Right ventricle myocardium inferior (tissue), 1 donor: ENCODE measurements at places on chromosomes 2 and 18. TPM values are rescaled to one million over a fixed set of nuclear protein-coding genes. Genes with fewer than 3 reads are reported as not detected.
A peak's percentile ranks its signal among the peaks of the same experiment; 100 is the strongest.

- no peak for DNase-seq
Observed at GRCh38 chr18:53785811-53786210, 438.7 kb downstream of the MBD2 start.

GCFC2 gene
- 10.5 TPM for total RNA-seq

ASB18 gene
- total RNA-seq, result 4.6 TPM

DNA sequence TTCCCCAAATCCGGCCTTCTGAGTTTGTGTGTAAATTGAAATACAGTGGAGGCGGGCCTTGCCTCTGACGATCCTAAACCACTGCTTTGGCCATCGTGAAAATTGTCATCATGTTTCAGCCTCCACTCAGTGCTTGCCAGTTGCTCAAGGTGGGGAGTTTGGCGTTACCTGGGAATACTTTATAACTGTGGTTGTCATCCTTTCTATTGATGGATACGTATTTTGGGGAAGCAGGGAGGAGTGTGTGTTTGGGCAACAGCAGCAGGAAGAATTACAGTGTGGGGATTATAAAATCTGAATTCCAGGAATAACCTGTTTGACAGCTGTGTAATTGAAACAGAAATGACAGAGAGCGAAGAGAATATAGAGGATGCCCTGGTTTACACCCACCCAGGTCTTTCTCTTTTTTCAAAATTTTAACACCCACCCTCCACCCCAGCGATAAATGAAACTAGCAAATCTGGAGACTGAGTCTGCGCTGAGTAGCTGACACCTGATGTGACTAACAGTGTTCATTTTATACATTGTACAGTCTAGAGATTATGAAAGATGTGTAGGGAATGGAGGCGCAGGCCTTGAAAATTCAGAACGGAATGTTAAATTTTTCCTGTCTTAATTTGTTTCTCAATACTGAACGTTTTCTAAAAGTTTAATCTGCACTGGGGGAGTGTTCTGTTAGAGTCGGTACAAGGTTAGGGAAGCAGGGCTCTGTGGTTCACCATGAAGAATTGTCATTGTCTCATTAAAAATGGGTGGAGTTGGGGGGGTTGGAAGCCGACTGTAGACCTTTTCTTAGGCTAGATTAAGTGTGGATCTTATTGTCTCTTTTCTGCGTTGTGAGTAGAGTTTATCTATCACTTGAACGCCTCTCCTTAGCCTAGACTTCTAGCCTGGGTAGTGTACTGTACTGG is 1.6 kb downstream of the MAP4K4 start:
- DNase-seq, result no peak

DSG3 gene
- total RNA-seq, result not detected

GRCh38 chr2:238910751-238911351 is 63.0 kb downstream of the TWIST2 start:
- DNase-seq, result no peak

DNA sequence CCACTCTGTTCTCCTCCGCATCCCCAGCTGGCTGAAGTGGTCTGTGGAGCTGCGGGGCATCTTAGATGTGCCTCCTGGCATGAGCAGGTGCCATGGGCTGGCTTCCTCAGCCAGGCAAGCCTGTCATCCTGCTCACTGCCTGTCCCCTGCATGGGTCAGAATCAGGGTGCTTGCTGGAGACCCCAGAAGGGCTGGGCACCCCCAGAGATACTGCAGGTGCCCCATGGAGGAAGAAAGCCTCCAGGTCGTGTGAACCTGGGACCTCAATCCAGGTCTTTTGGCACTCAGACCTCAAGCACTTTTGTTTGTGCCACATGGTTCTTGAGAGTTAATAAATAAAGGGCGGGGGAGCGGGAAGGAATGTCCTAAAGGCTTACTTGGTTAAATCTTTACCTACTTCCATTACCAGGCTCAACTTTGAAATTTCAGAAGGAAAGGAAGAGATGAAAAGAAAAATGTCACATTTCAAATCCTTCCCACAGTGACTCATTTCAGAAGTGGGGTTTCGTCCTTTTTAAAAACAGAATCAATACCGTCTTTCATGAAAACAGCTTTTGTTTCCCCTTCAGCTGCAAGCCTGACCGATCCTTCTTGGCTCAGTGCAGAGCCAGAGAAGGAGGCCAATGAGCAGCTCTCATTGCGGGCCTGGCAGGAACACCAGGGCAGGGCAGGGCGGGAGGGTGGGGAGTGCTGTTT is 69.9 kb downstream of the RHOB start:
- peak; percentile 59 for DNase-seq

DNA sequence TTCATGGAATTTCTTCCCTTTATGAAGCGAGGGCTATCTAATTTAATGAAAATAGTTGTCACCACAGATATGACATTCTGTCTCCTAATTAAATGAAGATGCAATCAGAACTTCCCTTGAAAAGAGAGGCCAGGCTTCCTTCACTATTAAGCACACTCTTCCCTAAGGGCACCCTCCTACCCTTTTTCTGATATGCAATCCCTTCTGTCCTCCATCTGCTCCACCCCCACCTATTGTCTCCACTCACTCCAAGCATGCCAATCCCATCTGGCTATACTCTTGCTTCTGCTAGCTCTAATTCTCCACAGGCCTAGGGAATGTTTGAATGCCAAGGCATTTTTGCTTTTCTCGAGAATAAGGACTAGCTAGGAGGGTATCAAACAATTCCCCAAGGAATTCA is 818.4 kb upstream of the FSHR start:
- DNase-seq, result no peak

GRCh38 chr2:98709535-98709934 is 21.4 kb downstream of the MGAT4A start:
- DNase-seq, result no peak

CYTIP gene
- 1.7 TPM for total RNA-seq

DNA sequence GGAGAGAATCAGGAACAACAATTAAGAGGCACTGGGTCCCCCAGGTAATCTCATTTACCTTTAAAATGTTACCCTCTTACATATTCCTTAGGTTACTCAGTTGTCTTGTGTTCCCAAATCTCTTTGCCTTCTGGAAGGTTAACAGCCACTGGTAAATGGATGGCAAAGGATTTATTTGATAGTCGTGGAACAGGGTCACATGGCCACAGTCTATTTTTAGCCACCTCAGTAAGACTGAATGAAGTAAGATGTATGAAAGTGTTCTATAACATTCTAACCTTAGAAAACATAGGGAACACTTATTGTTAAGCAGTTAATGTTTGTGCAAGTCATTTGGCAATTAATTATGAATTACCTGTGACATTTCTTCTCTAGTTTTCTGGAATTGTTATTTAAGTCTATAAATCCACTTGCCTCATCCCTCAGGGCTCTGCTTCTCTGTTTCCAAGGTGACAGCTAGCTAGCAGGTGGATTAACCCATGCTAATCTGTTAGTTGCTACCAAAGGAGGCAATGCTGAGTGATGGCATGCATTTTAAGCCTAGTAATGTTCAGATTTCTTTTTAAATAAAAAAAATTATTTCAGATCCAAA is 211.0 kb downstream of the PIK3C3 start:
- no peak for DNase-seq

MYO7B gene
- 0.46 TPM for total RNA-seq

EVA1A gene
- 0.84 TPM for total RNA-seq

RNF144A gene
- 16.9 TPM for total RNA-seq

DNA sequence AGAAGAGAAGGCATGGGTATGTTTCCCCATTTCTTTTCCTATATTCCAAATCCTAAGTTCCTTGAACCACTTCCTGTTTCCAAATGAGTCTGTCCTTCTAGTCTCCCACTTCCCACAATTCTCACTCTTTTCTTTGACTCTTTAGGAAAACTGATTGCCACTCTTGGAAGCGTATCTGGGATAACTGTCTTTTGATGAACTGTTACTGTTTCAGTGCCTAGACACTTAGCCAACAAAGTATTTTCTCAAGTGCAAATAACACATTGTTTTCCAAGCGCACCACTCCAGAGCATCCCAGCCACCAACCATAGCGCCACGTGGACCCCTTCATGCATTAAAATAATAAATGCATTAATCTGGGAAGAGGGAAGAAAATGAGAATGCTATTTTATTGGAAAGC is 342.8 kb downstream of the MTX2 start:
- DNase-seq, result peak; percentile 39
